KBM-7 (cell line): ENCODE measurements at places on chromosomes 7 and 10.

DNA sequence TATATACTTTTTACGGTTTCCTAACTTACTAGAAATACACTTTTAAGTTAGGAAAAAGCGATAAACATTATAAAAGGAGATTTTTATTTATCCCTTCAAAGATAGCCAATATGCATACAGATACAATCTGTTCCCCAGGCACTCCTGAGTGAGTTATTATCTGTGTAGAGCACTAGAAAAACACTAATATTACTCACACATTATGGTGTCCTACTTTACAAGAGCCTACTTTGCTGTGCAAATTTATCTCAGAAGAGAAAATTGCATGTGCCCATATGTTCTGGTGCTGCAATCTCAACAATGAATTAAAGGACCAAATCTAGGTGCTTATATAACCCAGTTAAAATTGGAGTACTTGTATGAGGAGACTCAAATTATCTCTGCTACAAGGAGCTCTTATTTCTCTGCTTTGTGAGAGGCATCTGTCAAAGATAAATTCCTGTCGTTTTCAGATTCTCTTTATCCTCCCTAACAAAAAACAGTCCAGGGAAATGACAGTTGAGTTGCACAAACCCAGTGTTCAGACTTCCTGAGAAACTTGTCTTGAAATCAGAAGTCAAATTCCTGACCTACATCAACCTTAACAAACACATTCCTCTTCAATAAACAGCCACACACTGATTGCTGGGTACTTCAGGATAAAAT, 28.9 kb downstream of the CPA1 start:
- DNase-seq: no peak

GRCh38 chr10:34280599-34281374, 534.3 kb downstream of the PARD3 start:
- DNase-seq: no peak

DNA sequence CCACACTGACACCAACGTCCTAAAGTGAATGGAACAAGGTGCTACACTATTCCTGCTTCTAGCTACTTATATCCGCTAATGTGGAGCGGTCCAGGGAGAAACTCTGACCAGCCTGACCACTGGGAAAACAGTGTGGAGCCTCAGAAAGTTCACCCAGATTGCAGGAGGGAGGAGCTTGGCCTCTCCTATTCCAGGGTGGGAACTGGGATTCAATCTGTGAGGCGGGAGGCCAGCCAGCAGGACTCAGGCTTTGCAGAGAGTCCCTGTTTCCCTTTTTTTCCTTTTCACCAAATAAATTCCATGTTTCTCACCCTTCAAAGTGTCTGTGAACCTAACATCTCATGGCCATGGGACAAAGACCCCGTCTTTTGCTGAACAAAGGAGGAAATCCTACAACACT, 86.4 kb upstream of the SEMA3C start:
- no peak for DNase-seq

GRCh38 chr7:31066516-31067130, 14.5 kb downstream of the ADCYAP1R1 start:
- no peak for DNase-seq

- no peak for DNase-seq
Observed at GRCh38 chr7:4692055-4692454, 10.0 kb downstream of the FOXK1 start.

GRCh38 chr10:126661841-126662515, 8.5 kb downstream of the C10orf90 start:
- DNase-seq: no peak

- no peak for DNase-seq
Observed at GRCh38 chr10:9291081-9291480, 1236.6 kb downstream of the GATA3 start.

- DNase-seq: no peak
Observed at GRCh38 chr10:4498711-4499251, 327.2 kb upstream of the AKR1E2 start.

DNA sequence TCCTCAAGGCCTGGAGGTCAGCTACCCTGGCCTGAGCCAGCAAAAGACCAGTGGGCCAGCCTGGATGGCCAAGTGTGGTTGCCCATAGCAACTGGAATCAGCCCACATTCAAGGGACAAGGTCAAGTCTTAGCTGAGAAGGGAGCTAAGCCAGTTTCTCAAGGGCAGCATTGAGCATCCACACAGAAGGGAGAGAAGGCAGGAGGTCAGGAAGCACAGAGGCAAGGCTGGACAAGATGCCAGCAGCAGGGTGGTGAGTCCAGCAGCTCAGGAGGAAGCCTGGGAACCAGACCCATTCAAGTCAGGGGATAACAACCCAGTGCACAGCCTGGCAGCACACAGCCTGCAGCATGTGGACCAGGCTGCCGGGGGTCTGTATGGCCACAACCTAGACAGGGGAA, 54.0 kb upstream of the ZMIZ1 start:
- DNase-seq: no peak

- no peak for DNase-seq
Observed at GRCh38 chr7:24709051-24709450, 48.2 kb downstream of the GSDME start.

- no peak for DNase-seq
Observed at GRCh38 chr10:132103116-132103910, 37.6 kb downstream of the JAKMIP3 start.

- no peak for DNase-seq
Observed at GRCh38 chr10:132064771-132065437, 842 bp upstream of the JAKMIP3 start.

DNA sequence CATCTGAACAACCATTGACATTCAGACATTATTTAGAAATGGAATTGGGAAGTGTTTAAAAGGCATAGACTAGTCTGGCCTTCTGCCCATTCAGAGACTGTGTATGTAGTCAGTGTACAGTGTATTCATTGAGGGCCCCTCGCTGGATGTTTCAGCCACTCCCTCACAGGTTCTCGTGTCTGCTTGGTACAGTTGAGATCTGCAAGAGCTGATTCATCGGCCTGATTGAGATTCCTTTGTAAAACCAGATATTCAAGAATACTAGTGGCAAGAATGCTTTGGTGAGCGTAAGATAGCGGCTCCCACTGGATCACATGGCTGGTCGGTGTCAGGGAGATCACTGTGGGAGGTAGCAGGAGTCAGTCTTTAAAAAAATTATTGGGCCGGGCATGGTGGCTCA, 119.5 kb downstream of the TCF7L2 start:
- DNase-seq: no peak

GRCh38 chr10:121510201-121510771, 88.0 kb downstream of the FGFR2 start:
- no peak for DNase-seq

GRCh38 chr7:78323118-78323517, 524.5 kb downstream of the PHTF2 start:
- no peak for DNase-seq
